Activated naive CD8-positive, alpha-beta T cell treated with anti-CD3 and anti-CD28 coated beads, Interleukin-2, amount 10 ng/mL, durations not matched to agents 7 days and 5 days (primary cell): ENCODE measurements at places on chromosomes 4 and X. TPM values are rescaled to one million over a fixed set of nuclear protein-coding genes. Genes with fewer than 3 reads are reported as not detected.

DNA sequence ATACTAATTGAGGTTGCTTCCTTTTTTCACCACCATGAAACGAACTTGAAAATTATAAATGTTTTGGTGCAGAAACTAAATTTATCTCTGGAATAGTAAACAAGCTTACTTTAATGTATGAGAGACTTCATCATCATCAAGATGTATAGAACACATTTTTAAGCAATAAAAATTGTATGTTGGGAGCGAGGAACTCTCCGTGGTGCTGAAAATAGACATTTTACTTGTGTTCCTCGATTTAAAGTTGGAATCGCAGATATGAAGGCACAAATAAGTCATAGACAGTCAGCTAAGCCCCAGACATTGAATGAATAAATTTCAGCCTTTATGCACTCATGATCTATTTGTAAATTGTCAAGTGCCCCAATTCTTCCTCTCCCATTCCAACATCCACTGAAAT lies 310.7 kb downstream of the STK32B start:
- H3K27ac ChIP-seq = no peak overlapping the region
- H3K27me3 ChIP-seq = no peaks in the 10 kb centered on the region
- H3K36me3 ChIP-seq = no peaks in the 10 kb centered on the region
- DNase-seq = no peak

MAOA gene
- 0.14 TPM for total RNA-seq

GRCh38 chr4:168577624-168578023 lies 80.8 kb downstream of the PALLD start:
- DNase-seq = no peak
- no peak overlapping the region for H3K4me3 ChIP-seq
- H3K27ac ChIP-seq = no peak overlapping the region
- H3K4me1 ChIP-seq = no peaks in the 10 kb centered on the region

- DNase-seq = no peak
- peaks cover 56% of the 10 kb centered on the region for H3K4me1 ChIP-seq
- no peak overlapping the region for H3K27ac ChIP-seq
- no peak overlapping the region for H3K4me3 ChIP-seq
- H3K27me3 ChIP-seq = no peaks in the 10 kb centered on the region
Observed at GRCh38 chr4:76984788-76985211, 35.2 kb downstream of the SEPTIN11 start.

- DNase-seq = no peak
- H3K27ac ChIP-seq = no peak overlapping the region
- no peaks in the 10 kb centered on the region for H3K36me3 ChIP-seq
- H3K4me3 ChIP-seq = no peak overlapping the region
- H3K27me3 ChIP-seq = no peaks in the 10 kb centered on the region
Observed at GRCh38 chr4:13881892-13882291, 254.4 kb upstream of the BOD1L1 start.
